ENCODE measurements at places on chromosomes 11 and 22.
A peak's percentile ranks its signal among the peaks of the same experiment; 100 is the strongest.

GRCh38 chr22:30226192-30226832, 20.2 kb downstream of the LIF start:
- DNase-seq, result no peak

GRCh38 chr11:132490978-132491377, 1041.3 kb downstream of the OPCML start:
- no peak for DNase-seq

GRCh38 chr11:60208146-60208895, 25.4 kb upstream of the MS4A6A start:
- DNase-seq, result no peak

DNA sequence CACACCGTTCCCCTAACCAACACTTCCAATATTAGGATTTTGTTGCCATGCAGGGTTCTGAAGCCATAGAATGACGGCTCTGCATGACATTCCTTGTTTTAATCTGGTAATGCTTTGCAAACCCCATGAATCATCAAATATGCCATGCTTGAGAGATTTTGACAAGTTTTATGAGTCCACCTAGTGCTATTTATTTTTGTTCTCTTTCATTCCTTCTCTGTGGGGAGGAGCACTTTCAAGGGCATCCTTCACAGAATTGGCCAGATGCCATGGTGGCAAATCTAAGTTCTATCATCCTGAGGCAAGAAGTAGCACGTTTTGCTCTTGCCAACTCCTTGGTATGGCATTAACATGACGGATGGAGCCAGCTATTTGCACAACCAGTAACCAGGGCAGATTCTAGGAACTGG, 268.4 kb downstream of the FAM76B start:
- peak; percentile 74 for DNase-seq

- no peak for DNase-seq
Measured at GRCh38 chr11:2790568-2790921, 90.8 kb upstream of the KCNQ1OT1 start.

- DNase-seq, result no peak
Measured at GRCh38 chr11:63875506-63876065, 36.7 kb downstream of the MARK2 start.

DNA sequence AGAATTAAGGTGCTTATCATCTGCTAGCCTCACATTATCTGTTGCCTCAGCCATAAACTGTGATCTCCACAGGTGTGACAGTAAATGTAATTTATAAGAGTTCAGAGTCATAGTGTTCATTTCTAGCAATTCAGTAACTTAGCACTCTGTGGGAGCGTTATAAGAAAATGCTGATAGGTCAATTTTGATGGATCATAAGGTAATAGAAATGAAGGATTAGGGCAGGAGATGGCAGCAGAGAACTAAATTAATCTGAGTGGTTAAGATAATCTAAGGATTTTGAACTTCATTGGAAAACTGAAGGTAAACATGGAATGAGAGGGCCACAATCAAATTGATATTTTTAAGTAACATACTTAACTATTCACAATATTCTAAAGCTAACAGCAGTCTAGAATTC, 26.5 kb upstream of the SLC22A9 start:
- no peak for DNase-seq

DNA sequence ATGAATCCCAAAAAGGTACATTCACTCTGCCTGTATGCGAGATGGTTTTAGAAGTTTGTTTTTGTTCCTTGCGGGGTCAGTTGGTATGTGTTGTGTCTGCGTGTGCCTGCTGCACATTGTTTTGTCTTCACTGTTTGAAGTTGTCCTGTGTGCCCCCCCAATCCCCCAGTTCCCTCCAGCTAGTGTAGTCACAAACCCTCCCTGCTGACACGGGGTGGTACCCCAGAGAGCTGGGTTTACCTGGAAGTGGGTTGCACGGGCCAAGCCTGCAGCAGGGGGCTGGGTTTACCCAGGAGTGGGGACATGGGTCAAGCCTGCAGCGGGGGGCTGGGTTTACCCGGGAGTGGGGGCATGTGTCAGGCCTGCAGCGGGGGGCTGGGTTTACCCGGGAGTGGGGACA, 22.2 kb downstream of the CTTN start:
- DNase-seq, result no peak

DNA sequence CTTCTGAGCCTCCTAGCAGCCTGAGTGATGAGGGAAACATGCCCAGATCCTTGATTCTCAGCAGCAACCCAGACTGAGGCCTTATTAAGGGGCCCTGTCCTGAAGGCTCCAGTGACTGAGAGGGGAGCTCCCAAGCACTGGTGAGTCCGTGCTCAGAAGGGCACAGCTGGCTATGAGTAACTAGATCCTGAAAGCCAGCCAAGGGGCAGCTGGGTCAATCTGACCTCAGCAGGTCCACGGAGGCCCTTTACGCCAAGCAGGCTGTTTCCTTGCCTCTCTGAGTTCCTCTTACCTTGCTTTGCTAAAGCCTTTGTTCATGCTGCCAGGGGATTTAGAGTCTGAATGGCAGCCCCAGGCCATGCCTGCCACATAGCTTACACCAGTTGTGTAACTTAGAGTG, 19.3 kb upstream of the MIEF1 start:
- peak; percentile 64 for DNase-seq

- DNase-seq, result no peak
Measured at GRCh38 chr22:38727123-38727522, 21.4 kb downstream of the GTPBP1 start.

- no peak for DNase-seq
Measured at GRCh38 chr11:80635178-80635577, 1194.3 kb upstream of the TENM4 start.

All from ACHN (cell line).